ENCODE measurements at places on chromosomes 7 and 10.

DNA sequence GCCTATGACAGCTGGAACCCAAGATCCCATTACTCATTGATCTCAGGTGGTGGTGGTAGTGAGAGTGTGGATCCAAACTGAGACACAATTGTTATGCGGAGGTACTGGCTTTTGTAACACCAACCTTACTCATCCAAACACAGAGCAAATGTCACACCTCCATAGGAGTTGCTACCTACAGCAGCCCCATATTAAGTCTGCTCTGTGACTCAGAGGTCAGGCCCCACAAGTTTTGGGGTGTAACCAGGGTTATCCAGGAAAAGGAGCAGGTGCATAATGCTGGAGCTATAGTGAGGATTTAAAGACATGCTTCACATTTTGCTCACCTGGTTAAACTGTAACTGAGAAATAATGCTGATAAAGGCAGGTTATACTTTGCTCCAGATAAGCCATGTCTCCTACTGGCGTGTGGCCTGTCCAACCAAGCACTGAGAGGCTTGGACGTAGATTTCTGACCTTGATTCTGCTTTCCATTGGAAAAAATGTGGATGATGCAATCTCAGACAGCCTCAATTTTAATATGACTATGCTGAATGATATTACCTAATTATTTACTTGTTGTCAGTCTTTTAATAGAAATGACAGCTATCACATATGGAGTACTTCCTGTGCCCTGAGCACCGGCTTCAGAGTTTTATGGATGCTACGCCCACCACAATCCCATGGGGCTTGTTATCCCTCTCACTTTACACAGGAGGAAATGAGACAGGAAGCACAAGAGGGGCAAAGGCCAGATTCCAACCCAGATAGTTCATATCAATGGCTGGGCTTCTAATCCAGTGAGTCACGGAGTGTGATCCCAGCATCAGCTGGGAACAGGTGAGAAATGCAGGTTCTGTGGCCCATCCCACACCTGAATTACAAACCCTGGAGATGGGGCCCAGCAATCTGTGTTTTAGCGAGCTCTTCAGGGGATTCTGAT lies 181.3 kb downstream of the CHN2 start:
- DNase-seq, result peak; percentile 21

- DNase-seq, result no peak
Measured at GRCh38 chr10:18094793-18095192, 45.4 kb upstream of the CACNB2 start.

GRCh38 chr7:146090023-146090645 lies 26.5 kb upstream of the CNTNAP2 start:
- peak; percentile 0 for DNase-seq

GRCh38 chr10:11757454-11757820 lies 15.3 kb downstream of the ECHDC3 start:
- DNase-seq, result no peak

DNA sequence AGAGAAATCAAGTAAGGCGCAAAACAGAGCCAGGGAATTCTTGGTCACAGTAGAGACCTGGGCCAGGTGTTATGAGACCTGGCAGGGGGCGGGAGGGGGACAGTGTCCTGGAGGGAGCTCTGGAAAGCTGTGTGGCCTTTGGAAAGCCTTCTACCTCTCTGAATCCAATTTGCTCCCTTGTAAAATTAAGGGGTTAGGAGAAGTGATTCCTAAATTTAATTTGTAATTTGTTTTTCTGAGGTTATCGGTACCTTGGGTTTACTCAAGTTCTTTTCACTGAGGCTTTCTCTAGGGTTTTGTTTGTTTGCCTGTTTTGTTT lies 920.8 kb downstream of the TYW1 start:
- DNase-seq, result no peak

- DNase-seq, result no peak
Measured at GRCh38 chr7:79936281-79936983, 198.2 kb upstream of the GNAI1 start.

DNA sequence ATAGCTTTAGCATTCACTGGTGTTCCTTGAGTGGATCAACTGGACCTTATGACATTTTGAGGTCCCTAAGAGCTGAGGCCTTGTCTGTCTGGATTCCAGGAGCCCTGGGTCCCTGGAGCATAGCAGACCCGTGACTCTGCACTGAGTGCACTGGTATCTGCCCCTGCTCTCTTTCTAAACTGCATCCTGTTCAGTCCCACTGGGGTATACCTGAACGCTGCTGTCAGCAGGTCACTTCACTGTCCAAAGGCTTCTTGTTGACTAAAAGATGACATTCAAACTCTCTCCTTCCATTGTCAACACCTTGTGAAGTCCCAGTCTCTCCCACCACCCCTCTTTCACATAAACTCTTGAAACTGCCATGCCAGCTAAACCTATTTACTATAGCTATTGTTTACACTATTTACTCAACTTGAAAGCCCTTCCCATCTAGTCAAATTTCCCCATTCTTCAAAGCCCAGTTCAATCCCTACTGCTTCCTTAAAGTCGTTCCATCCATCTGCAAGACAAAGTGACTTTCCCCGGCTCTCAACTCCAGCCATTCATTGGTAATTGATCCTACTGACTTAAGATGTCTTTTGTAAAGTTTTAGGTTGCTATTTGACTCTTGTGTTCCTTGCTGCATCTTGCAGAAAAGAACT lies 523.3 kb downstream of the KCNMA1 start:
- no peak for DNase-seq

DNA sequence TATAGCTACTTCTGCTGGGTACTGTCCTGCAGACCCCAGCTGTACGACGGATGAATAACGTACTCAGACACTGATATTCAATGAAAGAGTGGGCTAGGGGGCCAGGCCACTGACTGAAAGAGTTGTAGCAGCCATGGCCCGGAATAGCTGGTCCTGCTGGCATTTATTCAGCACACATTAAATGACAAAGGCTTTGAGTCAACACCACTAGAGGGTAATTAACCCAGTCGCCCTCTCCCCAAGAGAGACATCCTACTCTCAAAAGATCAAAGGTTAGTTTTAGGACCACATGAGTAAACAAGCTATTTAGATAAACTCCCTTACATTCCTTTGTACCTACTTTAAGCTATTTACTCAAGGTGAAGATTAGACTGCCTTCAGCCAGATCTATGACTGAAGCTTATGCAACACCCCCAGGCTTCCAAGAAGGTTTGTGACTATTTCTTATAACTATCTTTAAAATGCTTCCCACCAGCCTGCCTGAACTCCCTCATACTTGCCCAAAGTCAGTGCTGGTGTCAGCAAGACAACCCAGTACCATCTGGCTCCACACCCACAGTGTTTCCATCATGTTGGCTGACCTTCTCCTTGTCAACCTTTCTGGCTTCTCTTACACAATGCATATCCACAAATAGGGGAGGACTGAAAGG lies 629.1 kb downstream of the SORCS1 start:
- no peak for DNase-seq

DNA sequence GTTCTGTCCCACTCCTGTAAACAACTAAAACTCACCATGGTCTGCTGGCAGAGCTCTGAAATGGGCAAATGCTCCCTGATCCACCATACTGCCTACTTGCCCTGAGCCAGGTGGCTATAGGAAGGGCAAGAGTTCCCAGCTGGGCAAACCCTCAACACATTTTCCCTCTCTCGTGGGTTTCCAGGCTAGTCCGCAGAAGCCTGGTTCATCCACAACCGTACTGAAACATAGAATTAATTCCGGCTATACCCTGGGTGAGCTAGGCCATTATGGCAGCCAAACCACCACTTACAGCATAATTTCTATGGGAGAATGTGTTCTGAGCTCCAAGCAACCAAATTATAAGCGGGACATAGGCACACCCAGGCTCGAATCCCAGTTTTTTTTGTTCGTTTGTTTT lies 20.1 kb upstream of the DDIT4 start:
- no peak for DNase-seq

- no peak for DNase-seq
Measured at GRCh38 chr7:12210179-12211053, 678 bp upstream of the TMEM106B start.

- no peak for DNase-seq
Measured at GRCh38 chr10:108003576-108003975, 839.1 kb upstream of the SORCS1 start.

GRCh38 chr10:6973899-6974298 lies 393.8 kb upstream of the PRKCQ start:
- DNase-seq, result no peak

DNA sequence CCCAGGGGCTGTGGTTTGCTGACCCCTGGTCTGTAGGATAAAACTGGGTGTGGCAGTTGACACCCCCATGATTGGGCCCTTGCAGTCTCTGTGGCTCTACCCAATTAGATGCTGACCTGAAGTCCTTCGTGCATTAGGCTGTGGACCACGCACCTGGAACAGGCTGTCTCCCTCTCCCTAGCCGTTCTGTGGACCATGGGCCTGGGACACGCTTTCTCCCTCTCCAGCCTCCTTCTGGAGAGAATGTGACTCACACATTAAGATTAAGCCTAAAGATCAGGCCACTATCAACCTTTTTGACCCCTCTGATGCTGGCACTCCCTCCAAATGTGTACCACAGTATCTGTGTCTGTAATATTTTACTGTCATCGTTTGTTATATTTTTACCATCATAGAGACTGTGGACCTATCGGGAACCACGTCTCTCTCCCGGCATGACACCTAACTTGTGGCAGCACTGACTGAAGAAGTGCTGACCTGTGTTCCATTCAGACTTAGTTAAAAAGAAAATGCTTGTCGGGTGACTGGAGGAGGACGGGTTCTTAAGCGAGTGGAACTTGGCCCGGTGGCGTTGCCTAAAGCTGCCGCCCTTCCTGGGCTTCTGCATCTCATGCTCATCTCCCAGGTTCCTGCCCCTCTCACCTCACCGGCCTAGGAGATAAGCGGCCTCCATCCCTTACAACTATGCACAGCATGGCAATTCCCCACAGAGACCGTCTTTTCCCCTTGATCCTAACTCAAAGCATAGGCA lies 92.8 kb downstream of the WDR37 start:
- no peak for DNase-seq

- DNase-seq, result no peak
Measured at GRCh38 chr7:129918922-129919321, 33.8 kb downstream of the UBE2H start.

DNA sequence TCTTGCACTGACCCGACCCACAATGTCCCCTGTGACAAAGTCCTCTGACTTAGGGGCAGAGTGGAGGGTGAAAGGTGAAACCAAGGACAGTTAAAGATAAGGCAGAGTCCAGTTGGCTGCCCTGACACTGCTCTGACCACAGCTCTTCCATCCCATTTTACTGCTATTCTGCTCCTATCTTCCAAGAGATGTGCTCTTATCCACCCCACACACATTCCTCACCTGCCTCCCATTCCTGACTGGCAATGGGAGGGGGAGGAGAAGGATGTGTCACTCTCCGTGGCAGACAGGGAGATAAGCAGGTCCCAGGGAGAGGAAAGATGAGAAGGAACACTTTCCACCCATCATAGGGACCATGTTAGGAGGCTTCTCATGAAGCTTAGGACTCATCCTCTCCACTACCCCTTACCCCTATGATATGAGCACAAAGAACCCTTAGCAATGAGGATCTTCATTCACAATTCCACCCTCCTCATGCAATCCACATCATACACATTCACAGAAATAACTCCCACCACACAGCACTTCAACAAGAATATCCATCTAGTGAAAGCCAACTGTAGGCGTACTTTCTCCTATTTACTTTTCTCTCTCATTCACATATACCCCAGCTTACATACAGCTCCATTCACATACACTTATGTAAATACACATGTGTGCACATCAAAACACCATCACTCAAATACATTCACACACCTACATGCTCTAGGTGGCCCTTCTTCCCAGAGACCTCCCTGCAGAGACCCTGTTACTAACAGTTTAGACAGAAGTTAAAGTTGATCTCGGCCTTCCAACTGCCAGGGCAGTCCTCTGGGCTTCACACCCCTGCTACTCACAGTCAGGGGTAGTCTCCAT lies 6.6 kb downstream of the SYNPO2L start:
- DNase-seq, result no peak

DNA sequence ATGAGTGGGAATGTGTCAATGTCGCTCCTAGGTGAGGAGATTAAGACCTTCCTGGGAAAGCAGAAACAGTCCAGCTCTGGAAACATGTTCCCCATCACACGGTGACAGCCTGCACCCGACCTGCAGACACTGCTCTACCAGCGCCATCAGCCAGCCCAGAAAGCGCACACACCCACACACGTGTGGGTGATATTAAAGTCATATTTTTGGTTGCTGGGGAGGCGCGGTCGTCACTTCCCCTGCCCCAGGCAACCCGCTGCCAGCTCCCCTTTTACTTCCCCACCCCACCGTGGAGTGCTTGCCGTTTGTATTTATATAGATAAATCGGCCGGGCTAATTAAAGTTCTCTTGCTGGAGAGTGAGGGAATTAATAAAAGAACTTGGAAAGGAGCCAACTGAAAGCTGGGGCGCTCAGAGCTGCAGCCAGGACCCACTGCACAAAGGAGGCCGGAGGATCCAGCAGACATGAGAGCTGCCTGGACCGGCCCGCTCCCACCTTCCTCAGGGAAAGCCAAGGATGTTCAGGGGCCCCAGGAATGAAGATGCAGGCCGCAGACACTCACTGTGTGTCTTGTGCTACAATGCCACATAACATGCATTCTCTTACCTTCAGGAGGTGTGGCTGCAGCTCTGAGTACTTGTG lies 145.2 kb upstream of the UNC5B start:
- no peak for DNase-seq

DNA sequence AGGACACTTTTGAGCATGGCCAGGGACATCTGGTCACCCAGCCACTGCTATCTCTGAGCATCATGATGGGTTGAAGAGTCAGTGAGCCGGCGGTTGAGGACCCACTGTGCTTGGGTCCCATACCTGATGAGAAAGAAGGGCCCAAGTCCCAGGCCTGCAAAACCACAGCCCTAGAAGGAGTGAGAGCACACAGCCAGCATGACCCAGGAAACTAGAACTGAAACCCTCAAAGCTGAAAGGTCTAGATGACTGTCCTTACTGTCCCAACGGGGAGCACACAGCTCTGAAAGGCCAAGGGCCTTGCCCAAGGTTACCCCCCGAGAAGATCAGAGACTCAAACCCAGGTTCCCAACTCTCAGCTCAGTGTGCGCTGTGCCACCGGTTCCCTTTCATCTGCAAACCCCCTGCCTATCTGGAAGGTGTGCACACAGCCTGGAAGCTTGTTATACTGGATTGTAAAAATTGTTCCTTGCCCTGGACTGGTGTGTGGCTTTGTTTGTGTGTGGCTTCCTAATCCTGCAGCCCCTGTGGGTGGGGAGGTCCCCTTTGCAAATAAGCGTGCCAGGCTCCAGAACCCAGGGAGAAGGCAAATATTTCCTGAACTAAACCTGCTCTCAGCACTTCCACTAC lies 22.6 kb upstream of the PSAP start:
- DNase-seq, result no peak

GRCh38 chr7:25430200-25430931 lies 202.1 kb upstream of the NPVF start:
- DNase-seq, result no peak

DNA sequence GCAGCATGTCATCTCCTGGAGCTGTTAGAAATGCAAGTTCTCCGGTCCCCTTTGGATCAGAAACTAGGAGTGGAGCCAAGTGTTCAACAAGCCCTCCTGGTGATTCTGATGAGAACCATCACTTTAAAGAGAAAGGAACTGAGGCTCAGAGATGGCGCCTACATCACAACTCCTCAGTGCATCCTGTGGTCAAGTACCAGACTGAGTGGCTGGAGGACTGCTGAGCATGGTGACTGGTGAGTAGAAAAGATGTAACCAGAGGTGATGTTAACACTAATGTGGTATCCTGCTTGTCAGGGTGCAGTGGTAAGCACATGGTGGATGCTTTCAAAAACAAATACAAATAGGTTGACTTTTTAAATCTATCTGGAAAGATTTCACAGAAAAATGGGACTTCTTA lies 3.5 kb upstream of the OIT3 start:
- DNase-seq, result no peak

GRCh38 chr10:71009126-71009525 lies 120.8 kb upstream of the PCBD1 start:
- DNase-seq, result no peak

- DNase-seq, result no peak
Measured at GRCh38 chr10:113538151-113538550, 14.7 kb upstream of the HABP2 start.

Measured in kidney epithelial cell (primary cell).